ENCODE measurements at places on chromosomes 2 and 18.

DNA sequence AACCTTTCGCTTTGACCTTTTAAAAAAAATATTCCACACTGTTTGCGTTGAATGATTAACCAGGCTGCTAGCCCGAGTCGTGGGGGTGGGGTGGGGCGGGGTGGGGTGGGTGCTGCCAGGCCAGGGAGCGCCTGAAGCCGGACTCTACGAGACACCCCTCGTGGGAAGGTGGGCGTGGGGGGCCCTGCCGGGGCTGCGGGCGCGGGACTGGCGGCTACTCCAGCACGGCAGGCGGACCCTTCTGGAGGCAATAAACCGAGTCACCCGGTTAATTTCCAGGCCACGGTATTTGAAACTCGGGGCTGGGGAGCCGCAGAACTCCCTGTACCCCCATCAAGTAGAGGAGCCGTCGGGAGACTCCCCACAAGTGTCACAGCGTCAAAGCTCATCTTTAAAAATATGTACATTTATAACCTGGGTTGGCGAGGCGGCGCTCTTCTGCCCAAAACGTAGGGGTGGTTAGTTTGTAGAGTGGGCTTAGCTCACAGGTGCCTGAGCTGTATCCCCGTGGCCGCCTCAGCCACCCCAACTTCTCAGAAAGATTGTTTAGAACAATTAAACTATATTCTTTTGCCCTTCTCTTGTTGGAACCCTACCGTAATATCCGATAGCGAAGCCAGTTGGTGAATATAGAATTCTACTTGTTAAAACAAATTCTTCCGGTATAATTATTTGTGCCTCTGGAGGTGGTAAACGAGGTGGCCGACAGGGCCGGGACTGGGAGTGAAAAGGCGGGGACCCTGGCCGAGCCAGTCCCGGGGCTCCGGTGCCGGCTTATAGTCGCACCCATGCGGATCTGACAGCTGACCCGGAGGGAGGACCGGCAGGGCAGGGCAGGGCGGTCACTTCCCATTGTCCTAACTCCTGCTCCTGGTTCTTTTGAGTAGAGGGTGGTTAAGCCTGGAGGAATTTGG, 1.4 kb downstream of the B3GNT2 start:
- no peak for ATAC-seq

- no peak for ATAC-seq
Measured at GRCh38 chr2:234502285-234502918, 5.5 kb upstream of the ARL4C start.

DNA sequence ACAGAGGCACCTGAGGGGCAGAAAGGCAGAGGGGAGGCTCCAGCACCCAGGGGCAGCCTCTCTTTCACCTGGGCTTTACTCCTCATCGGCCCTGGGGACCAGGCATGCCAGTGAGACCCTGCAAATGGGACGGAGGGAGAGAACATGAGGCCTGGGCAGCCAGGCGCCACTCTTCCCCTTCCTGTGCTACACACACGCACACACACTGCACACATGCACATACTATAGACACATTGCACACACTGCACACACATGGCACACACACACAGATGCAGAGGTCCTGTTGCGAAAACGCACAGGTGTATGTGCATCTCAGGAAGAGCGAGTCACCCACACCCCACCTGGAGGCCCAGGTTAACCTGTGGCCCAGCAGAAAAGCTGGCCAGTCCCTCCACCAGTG, 3.4 kb upstream of the RAB6D start:
- ATAC-seq, result no peak

GRCh38 chr2:222261504-222261903, 37.3 kb downstream of the PAX3 start:
- ATAC-seq, result no peak

DNA sequence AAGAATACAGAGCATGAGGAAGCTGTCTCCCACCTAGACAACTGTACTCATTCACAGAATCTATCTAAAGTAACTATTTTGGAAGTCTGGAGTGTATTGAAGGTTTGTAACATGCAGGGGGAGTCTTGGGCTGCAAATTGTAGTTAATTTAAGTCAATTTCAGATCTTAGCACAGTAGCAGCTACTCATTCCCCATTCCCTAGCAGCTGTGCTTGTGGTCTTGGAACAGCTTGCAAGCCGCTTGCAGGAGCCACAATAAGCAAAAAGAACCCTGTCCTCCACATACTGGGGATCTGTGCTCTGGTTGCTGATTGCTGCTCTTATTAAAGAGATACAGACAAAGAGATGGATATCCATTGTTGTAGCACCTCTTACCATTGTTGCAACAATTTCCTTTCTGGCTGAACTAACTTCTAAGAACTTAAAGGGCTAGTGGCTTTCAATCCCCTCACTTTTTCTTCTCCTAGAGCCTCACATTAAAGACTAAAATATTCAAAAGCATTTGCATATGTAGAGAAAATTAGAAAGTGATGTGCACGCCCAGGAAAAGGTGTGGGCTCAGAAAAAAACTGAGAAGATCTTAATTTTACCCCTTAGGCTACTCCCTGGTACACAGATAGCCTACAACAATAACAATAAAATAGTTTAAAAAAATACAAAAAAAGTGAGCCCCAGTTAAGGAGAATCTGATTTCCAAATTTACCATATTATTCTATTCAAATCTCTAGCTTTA, 1775.1 kb upstream of the PIK3C3 start:
- ATAC-seq, result no peak

DNA sequence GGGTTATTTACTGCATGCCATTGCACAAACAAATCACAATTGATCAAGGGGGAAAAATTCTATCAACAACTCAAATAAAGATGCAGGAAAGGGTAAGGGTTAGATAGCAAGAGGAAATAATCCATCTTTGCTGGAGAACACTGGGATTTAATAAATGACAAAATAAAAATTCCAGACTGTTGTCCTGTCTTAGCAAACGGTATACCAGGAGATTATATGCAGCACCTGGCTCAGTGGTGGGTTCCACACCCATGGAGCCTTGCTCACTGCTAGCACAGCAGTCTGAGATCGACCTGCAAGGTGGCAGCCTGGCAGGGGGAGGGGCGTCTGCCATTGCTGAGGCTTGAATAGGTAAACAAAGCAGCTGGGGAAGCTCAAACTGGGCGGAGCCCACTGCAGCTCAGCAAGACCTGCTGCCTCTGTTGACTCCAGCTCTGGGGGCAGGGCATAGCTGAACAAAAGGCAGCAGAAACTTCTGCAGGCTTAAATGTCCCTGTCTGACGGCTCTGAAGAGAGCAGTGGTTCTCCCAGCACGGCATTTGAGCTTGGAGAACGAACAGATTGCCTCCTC, 296.5 kb upstream of the THSD7B start:
- no peak for ATAC-seq

GRCh38 chr2:205776720-205777119, 94.4 kb downstream of the NRP2 start:
- ATAC-seq, result no peak

- ATAC-seq, result no peak
Measured at GRCh38 chr18:2002151-2002550, 569.2 kb downstream of the METTL4 start.

GRCh38 chr2:96154506-96155380, 9.5 kb upstream of the DUSP2 start:
- no peak for ATAC-seq

GRCh38 chr2:235843591-235844395, 324.4 kb downstream of the GBX2 start:
- no peak for ATAC-seq

DNA sequence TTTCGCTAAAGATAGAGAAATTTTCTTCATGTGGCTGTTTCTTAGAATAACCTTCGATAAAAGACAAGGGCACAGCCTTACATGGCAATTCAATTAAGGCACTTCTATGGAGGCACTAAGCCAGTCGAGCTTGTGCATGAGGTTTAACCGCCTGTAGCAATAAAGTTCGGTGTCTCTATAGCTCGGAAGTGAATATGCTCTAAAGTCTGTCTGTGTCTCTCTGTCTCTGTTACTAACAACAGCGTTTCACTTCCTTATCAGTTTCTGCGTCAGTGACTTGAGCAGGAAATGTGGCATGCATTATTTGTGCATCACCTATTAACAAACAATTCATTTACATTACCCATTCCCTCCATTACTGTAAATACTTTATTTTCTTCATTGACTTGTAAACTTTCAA, 365.1 kb upstream of the NETO1 start:
- peak; percentile 72 for ATAC-seq

GRCh38 chr18:10459587-10459986, 5.2 kb downstream of the APCDD1 start:
- ATAC-seq, result no peak

GRCh38 chr2:29412197-29412925, 297.1 kb downstream of the CLIP4 start:
- ATAC-seq, result no peak

All from stimulated activated memory B cell treated with anti-CD40 and anti-IgM and Interleukin-4, amounts not matched to agents 10 μg/mL and 1 μg/mL and 100 μg/mL, for 72 hours (primary cell).